Islet precursor cell (in vitro differentiated cells): ENCODE measurements at places on chromosomes 2 and 18.
A peak's percentile ranks its signal among the peaks of the same experiment; 100 is the strongest.

GRCh38 chr2:169365029-169365480, 2.7 kb upstream of the LRP2 start:
- no peak for DNase-seq

DNA sequence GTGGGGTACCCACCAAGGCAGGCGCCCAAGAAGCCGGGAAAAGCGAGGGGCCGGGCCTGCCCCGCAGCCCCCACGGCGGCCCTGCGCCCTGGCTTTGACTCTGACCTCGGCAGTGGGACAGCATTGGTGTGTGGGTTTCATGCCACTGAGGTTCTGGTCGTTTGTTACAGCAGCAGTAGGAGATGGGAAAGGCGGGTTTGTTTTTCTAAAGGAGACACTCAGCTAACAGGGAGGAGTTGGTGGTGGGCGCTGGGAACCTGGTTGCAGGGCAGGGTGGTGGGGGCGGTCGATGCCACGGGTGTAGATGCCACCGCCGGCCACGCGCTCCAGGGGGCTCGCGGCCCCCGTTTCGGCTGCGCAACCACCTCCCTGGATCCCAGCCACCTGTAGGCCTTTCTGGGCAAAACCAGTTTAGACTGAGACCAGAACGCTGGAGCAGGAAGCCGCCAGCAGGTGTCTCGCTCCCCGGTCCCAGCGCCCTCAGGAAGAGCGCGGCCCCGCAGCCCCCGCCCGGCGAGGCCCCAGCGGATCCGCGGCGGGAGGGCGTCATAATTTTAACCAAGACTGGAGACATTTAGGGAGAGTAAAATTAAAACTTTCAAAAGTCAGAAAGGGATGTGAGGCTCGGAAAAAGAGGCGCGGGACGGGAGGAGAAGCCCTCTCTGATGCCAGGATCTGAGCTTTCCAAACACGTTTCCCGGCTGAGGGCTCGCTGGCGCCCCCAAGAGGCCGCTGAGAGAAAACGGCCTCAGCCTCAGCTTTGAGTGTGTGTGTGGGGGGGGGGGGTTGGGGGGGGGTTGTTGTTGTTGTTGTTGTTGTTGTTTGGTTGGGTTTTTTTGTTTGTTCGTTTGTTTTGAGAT, 17.4 kb downstream of the CIDEA start:
- peak; percentile 87 for DNase-seq

DNA sequence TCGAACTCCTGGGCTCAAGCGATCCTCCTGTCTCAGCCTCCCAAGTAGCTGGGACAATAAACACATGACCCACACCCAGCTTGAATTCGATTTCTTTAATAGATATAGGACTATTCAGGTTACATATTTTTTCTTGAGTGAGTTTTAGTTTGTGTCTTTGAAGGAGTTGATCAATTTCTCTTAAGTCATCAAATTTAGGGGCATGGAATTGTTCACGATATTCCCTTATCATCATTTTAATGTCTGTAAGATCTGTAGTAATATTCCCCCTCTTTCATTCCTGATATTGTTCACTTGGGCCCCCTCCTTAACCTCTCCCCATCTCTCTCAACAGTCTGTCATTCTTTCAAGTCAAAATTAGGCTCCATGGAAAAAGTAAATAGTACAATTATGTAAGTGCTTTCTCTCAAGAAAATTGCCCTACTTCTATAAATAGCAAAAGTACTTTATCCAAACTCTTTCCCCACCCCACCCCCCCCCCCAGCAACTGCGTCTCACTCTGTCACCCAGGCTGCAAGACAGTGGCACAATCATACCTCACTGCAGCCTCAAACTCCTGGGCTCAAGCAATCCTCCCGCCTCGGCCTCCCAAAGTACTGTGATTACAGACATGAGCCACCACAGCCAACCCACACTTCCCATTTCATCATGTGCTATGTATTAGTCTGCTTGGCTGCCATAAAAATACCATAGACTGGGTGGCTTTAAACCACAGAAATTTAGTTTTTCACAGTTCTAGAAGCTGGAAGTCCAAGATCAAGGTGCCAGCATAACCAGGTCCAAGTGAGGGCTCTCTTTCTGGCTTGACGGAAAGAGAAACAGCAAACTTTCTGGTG, 20.1 kb downstream of the WDR33 start:
- no peak for DNase-seq

- DNase-seq: peak; percentile 98
Measured at GRCh38 chr2:119366649-119367471, at the start of the genes C2orf76 and DBI. Gene C2orf76 (minus strand): TSS chr2:119366834. CDS start chr2:119339959, 26,875 bp downstream. Gene DBI (plus strand): TSS chr2:119366977. CDS start chr2:119367052, 75 bp downstream.

DNA sequence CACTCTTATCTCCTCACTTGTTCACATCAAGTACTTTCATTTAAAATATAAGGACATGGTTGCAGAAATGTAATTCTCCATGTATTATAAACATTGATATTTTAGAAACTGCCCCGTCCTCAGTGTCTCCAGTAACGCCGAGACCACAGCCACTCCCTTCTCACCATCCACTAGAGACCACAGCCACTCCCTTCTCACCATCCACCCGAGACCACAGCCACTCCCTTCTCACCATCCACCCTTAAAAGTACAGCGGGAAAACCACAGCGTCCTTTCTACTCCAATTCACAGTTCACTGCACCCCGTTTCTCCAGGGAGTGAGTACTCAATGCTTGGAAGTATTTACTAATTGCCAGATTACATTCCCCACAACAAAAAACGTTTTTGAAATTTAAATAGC, 1452.2 kb upstream of the ACVR2A start:
- no peak for DNase-seq

DNA sequence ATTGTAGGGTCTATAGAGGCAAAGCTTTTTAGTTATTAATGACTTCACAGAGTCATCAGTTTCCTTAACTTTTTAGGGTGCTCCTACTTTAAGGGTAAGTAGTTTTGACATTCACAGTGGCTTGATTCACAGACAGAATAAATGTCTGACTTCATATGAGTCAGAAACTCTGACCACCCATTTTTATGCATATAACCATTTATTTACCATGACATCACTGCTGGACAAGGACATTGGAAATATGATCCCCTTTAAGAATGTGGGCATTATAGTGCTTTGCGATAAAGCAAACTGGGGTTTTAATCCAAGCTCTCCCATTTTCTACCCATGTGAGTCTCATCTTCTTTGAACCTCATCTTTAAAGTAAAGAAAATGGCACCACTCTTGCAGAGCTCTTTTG, 162.0 kb upstream of the MC4R start:
- DNase-seq: no peak

GRCh38 chr2:100853909-100854810, 34.2 kb downstream of the NPAS2 start:
- no peak for DNase-seq

GRCh38 chr18:39942702-39943101, 2012.3 kb upstream of the PIK3C3 start:
- no peak for DNase-seq

- DNase-seq: no peak
Measured at GRCh38 chr2:189143925-189144324, 35.6 kb downstream of the COL5A2 start.

- peak; percentile 63 for DNase-seq
Measured at GRCh38 chr2:28325567-28326468, 66.8 kb upstream of the FOSL2 start.

- DNase-seq: no peak
Measured at GRCh38 chr2:123738643-123739042, 286.4 kb upstream of the CNTNAP5 start.

DNA sequence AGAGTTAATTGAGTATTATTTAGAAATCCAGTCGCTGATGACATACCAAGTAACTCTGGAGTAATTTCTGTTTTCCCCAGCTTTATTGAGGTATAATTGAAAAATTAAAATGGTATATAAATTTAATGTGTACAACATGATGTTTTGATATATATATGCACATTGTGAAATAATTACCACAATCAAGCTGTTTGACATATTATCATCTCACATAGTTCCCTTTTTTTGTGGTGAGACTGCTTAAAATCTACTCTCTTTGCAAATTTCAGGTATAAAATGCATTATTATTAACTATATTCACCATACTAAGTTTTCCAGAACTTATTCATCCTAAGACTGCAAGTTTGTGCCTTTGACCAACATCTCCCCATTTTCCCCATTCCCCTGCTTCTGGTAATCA, 25.0 kb upstream of the SPAG16 start:
- DNase-seq: no peak

- no peak for DNase-seq
Measured at GRCh38 chr2:40507432-40507831, 55.5 kb upstream of the SLC8A1 start.

DNA sequence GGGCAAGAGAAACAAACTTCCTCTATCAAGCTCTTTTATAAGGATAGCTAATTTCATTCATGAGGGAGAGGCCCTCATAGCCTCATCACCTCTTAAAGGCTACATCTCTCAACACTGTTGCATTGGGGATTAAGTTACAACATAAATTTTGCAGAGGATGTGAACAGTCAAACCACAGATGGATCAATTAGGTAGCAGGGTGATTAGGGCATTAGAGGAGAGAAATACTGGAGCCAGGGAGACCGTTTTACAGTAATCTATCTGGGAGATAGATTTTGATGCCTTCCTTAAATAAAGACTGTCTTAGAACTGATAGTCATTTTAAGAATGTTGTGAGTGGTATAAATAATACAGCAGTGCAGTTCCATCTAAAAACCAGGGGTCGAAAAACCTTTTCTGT, 258.9 kb downstream of the DCC start:
- DNase-seq: no peak

DNA sequence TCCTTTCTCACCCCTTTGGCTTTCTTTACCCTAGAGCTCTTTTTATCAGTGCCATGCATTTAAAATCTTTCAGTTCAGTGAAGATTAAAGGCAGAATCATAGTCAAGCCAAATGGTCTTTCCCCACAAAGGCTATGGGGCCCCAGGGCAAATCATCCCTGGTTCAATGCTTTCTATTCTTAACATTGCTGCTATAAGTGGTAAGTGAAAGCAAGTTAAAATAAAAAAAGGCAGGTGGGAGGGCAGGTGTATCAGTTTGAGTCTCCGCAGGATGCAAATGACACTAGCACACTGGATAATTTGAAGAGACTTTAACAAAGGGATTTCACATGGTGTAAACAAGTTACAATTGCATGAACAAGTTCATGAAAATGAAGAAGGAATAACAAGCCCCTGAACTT, 757.4 kb downstream of the SATB2 start:
- DNase-seq: no peak

- peak; percentile 89 for DNase-seq
Measured at GRCh38 chr2:174442546-174443510, 44.0 kb downstream of the GPR155 start.

GRCh38 chr2:27747827-27748352, 23.6 kb upstream of the MRPL33 start:
- DNase-seq: no peak

DNA sequence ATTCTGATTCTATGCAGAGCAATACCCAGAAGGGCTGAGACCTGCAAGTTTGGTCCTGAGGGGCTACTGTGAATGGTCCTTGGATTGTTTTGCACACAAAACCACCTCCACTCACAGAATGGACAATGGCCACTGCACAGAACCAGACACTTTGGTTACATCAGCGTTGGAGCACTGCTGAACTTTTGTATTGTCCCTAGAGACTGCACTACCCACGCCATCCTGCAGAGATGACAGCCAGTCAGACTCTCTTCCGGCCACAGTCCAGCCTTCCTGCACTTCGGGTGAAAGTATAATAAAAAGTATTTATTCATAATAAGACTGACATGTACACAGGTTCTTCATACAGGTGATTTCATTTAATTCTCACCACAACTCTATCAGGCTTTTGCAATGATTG, 35.7 kb downstream of the CELF4 start:
- DNase-seq: no peak

DNA sequence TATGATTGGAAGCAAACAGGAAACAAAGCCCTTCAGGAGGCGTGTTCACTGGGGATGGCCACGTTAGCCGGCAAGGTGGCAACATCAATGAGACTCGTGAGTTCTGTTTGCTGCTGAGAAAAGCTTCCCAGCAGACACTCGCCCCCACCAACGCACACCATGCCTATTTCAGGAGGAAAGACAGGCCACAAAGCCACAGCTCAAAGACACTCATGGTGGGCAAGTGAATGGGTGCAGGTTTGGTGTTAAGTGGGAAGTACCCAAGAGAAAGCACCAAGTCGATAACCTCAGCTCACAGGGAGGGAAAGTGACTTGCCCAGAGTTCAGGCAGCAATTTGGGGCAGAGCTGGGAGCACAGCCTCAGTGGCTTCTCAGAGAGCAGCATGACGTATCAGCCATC, 10.5 kb upstream of the MTERF4 start:
- peak; percentile 38 for DNase-seq

DNA sequence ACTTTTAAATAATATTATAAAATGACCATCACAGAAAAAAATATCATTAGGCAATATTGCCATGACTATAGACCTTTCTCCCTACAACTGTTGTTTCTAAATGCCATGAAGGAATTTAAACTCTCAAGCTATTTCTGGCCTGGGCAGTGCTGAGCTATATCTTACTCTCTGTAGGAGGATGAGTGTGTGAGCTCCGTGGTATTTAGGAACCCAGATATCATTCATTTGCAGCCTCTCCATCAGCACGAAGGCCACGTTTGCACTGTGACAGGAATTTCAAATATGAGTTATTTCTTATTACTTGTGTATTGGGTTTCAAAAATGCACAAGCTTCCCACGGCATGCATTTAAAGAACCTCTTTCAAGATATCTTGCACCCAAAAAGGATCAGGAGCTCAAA, 35.0 kb upstream of the SOX11 start:
- DNase-seq: no peak
